ENCODE measurements at places on chromosomes 7 and 10. TPM values are rescaled to one million over a fixed set of nuclear protein-coding genes. Genes with fewer than 3 reads are reported as not detected.

The HOXA6 gene
- 1.5 TPM for total RNA-seq

The SKIDA1 gene
- 0.32 TPM for total RNA-seq

The ERVW-1 gene
- not detected for total RNA-seq

The STK31 gene
- not detected for total RNA-seq

The ORAI2 gene
- 22.3 TPM for total RNA-seq

The ABCC2 gene
- total RNA-seq = 99.4 TPM

Measured in SK-MEL-5 (cell line).